ENCODE measurements at places on chromosomes 2 and 18.

GRCh38 chr2:29520001-29520400 lies 401.4 kb downstream of the ALK start:
- no peak for DNase-seq

DNA sequence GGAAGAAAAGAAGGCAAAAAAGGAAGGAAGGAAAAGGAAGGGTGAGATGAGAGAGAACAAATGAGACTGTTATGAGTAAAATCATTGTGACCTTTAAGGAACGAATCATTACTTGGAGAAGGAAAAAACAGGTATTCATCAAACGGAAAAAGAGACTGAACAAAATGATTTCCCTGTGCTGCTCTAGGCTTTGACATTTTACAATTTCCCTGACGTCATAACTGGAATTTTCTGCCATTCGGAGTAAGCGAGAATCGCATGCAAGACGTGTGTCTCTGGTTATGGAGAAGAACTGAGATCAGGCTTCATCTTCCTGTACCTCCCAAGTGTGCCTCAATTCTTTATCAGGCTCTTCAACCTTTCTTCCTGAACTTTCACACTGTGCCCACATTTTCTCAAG lies 534.7 kb upstream of the KLHL29 start:
- no peak for DNase-seq

DNA sequence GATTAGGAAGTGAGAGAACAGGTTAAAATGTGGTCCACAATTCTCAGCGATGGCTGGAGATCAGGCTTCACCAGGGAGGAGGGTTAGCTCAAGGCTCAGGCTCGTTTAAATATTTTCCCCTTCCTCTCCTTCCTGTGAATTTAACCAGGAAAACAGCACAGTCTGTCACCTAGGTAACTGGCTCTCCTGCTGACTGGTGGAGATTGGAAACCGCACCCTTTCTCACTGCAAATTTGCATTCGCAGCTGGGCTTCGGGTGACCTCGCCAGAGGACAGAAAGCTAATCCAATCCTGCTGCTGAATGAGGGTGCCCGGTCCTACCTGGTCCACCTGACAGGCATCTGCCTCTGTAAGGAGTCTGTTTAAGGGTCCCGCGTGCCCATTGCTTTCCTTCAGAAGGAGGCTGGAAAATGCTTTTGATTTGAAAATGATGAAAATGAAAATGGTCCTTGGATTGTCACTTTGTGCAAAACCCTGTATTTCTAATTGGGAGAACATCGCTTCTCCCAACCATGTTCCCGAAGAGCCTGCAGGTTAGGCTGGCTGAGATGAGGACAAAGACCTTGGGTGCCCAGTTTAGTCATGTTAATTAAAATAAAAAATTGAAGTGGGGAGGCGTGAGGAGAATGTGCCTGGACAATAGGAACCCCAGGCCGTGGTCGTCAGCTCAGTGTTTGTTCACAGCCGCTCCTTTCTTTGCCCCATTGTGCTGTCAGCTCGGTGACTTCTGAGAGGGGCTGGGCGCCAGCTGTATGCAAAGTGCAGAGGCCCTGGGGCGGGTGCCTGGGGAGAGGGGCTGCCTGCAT lies 43.4 kb upstream of the MTCL1 start:
- no peak for DNase-seq

DNA sequence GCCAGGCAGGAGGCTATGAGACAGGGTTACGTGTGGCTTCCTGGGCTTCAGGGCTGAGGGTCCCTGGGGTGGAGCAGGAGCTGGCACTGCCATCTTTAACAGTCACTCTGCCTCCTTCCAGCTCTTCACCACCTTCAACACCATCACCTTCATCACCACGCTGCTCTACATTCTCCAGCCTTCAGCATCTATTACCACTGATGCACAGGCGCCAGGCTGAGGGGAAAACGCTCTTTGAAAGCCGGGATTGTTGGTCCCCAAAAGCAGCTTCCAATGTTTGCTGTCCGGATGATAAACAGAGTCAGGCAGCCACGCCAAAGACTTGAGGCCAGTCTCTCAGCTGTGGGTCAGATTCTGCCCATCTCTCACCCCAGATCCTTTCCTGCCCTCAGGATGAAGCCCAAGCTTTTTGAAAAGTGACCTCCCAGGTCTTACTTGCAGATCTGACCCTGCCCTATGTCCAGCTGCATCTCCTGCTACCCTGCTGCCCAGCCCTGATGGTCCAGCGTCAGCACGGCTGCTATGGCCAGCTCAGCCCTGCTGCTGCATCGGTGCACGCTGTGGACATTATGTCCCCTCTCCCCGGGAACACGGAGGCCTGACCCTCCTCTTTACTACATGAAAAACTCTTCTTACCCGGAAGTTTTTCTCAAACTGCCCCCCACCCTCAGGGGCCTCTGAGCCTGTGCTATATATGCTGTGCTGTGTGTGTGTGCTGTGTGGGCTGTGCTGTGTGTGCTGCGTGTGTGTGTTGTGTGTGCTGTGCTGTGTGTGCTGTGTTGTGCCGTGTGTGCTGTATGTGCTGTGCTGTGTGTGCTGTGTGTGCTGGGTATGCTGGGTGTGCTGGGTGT lies 31.2 kb upstream of the MAL start:
- DNase-seq, result no peak

DNA sequence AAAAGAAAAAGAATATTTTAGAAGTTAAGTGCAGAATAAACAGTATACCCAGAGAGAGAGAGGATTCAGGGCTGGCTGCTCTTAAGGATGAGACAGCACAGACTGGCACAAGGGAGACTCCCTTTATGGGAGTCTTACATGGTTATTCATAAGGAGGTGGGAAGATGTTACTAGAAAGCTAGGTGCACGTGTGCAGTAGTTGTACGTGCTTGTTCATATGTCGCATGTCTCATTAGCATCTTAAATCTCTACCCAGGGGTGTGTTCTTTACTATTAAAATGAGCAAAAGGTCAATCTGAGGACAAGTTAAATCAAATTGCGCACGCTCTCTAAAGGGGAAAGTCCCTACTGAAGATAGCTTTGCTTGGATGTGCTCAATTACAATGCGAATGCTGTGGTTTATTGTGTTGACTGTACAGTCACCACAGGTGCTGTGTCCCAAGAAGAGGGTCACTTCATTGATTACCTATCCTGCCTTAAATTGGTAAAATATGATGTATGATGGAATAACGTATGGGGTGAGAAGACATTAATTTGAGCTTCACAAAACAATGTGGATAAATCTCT lies 368.0 kb upstream of the SPHKAP start:
- no peak for DNase-seq

GRCh38 chr2:216317831-216318520 lies 54.3 kb downstream of the MARCHF4 start:
- DNase-seq, result no peak
